ENCODE measurements at places on chromosomes 12 and 14.

DNA sequence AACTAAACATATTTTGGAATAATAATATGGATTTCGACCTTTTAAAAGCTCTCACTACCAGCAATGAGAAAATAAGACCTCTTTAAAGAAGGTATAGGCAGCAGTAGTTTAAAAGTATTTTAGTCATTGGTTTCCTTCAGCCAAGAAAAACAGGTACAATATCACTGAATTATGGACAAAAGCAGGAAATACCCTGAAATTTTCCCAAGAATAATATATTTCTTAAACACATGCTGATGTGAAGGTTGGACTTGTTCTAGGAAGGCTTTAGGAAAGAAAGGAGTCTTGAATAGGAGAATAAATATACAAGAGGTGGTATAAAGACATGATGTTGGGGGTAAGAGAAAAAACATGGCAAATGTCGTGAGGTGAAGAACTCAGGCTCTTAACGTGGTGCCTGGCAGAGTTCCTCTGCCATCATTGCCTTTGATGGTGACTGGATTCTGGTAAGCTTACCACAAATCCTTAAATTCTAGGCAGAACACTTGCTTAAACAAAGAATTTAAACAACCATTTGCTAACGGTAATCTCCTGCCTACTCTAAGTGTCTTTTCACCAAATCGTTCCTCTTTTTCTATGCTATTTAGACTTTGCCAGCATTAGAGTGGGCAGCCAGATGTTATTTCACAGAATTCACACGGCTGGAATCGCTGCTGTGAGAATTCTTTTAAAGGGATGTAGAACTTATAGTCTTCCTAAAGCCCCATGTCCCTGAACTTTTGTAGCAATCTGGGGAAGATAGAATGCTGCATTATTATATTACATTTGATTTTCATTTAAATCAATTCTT, 11.9 kb upstream of the NUDT4 start:
- DNase-seq = no peak

- no peak for DNase-seq
These were observed 74.6 kb downstream of the CHGA start for GRCh38 chr14:92997343-92998061.

GRCh38 chr12:2080604-2081003, 27.8 kb downstream of the CACNA1C start:
- DNase-seq = no peak

DNA sequence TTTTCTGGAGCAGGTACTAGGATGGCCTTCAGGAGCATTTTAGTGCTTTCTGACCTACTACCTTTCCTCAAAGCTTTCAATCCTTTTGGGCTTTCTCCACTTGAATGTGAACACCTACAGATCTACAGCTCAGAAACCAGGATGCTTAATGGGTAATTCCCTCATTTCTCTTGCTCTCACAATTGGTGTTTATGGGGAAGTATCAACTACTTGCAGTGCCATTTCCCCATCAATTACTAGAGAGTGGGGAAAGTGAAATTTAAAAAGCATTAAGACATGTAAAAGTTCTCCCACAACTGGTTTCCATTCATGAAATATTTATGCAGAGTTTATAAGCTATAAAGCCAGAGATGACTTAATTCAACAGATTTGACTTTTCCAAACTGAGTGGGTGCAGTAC, 2.1 kb upstream of the YY1 start:
- no peak for DNase-seq

- DNase-seq = no peak
These were observed 34.6 kb downstream of the XRCC3 start for GRCh38 chr14:103680491-103681231.

GRCh38 chr12:7581625-7582024, 78.0 kb upstream of the CD163 start:
- DNase-seq = no peak

DNA sequence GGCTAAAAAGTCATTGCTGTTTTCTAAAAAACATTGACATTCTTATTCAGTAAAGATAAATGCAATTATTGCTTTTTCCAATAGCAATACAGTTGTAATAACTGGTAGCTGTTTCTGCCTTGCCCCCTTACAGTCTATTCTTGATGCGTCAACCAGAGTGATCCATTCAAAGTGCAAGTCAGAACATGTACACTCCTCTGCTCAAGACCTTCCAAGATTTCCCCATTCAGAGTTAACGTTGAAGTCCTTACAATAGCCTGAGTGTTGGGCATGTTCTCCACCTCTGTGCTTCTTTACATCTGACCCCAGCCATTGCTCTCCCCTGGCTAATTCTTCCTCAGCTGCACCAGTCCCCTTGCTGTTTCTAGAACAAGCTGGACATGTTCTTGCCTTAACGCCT, 24.3 kb downstream of the VRK1 start:
- DNase-seq = no peak

GRCh38 chr12:5966486-5967095, 21.5 kb upstream of the ANO2 start:
- no peak for DNase-seq

- DNase-seq = no peak
These were observed 19.4 kb upstream of the KRT18 start for GRCh38 chr12:52929538-52929937.

DNA sequence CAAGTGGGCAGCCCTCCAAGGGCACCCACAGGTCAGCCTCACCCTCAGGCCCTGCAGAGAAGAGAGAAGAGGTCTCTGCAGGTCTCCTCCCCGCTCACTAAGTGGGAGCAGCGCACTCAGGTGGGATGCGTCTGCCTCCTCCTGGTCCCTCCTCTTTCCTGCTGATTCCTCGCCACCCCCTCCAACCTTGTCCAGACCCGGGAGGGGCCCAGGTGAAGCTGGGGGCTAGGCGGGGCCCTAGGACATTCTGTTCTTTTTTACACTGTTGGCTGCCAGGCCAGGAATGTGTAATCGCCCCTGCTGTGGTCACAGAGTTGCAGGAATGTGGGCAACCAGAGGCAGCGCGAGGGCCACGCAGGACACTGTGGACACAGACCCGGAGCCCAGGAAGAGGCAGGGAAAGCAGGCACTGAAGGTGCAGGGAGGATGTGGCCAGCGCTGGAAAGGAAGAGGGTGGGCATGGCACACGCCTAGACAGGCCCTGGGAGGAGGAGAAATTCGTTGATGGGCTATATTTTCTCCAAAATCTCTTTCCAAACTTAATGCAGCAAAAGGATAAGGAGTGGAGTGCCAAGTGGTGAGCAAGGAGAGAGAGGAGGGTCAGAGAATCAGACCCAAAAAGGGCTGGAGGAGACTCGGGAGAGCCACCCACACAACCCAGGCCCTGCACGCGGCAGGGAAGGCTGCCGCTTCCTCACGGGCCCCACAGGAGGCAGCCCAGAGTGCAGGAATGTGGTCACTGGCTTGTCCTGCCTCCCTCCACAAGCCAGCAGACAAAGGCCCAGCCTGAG, 911 bp upstream of the SCNN1A start:
- DNase-seq = no peak

DNA sequence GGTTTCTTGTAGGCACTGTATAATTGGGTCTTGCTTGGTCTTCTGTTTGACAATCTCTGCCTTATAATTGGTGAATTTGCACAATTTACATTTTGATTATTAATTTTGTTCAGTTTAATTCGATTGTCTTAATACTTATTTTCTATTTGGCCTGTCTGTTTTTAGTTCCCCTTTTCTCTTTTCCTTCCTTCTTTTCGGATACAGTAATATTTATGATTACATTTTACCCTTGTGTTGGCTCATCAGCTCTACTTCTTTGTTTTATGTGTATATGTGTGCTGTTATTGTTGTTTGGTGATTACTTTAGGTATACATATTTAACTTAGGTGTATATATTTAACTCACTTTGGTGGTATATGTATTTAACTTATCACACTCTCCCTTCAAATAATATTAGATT, 12.8 kb upstream of the BEGAIN start:
- no peak for DNase-seq

GRCh38 chr12:97024393-97024792, 117.3 kb downstream of the NEDD1 start:
- DNase-seq = no peak

- no peak for DNase-seq
These were observed 20.4 kb downstream of the ASB2 start for GRCh38 chr14:93955850-93956481.

- DNase-seq = no peak
These were observed at the start of gene ULK1 for GRCh38 chr12:131894313-131894860. ULK1 (plus strand) TSS chr12:131894622; CDS start chr12:131895002, 380 bp downstream.

DNA sequence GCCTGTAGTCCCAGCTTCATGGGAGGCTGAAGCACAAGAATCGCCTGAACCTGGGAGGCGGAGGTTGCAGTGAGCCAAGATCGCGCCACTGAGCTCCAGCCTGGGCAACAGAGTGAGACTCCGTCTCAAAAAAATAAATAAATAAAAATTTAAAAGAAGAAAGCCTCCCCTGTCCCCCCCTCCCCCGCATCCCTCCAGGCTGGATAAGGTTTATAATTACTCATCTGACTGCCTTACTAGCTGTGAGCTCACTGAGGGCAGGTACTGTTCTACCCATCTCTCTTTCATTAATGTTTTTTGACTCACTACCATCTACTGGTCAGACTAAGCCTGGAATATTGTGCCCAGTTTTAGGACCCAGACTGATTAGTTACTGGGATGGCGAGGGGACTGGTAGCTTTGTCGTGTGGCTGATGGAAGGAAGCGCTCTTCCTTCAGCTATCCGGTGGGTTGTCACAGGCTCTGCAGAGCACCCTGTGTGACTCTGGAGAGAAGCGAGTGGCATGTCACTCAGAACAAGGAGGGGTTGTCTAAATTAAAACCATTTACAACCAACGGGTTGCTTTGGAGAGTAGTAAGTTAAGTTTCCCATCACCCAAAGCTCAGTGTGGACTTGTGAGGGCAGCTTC, 16.9 kb downstream of the EVL start:
- DNase-seq = no peak

DNA sequence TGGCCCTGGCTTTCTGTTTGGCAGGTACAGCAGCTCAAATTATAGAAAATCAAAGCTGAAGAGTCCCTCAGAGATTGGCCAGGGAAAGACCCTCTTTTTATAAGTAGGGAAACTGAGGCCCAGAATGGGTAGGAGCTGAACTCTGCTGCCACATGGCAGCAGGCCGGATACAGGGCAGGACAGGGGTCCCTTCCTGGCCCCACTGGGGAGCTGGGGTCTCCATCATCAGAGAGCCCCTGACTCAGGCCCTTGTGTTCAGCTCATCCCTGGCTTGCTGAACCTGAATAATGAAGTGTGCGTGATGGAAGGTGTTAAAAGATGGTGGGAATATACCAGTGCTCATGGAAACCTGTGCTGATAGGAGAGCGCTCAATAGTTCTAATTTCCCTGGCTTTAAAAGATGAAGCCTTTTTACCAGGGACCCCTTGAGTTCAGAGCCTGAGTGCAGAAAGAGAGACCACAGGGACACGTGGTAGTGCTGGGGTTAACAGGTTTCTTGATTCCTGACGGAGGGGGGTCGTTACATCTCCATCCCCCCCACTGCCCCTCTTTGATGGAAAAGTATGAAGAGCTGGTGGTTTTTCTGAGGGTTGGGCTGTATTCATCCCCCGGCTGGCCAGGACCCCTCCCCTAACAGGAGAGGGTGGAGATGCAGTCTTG, 4.4 kb downstream of the DLK1 start:
- DNase-seq = no peak

- no peak for DNase-seq
These were observed 2.4 kb downstream of the PFKM start for GRCh38 chr12:48121522-48121921.

DNA sequence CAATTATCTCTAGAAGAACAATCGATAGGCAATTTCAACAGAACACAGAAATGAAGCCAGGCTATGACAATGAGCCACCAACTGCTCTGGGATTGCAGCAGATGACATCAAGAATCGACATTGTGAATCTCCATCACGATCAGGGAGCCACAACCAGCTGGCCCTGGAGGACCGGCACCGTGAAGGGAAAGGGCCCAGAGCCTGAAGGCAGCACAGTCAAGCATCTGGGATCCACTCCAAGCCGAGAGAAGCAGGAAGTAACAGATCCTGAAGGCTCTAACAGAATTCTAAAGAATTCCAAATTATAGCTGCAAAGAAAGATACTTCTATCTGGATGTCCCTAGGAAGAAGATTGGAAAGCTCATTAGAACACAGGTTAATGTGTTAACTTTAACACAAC, 61.0 kb downstream of the LRRC74A start:
- no peak for DNase-seq

DNA sequence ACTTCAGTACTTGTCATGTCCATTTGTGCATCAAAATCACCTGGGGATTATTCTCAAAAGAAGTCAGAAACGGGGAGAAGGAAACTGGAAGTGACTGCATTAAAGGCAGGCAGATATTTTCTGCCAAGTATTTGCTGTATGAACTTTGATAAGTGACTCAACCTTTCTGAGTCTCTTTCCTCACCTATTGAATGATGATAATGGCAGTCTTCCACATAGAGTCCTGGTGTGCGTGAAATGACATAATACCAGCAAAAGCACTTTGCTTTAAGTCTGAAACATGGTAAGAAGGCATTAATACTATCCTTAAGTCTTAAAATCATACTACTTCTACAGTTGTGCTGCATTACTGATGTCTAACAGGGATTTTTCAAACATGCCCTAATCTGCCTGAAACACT, 278.5 kb downstream of the ADAMTS20 start:
- no peak for DNase-seq

GRCh38 chr12:47028981-47029708, 50.3 kb upstream of the PCED1B start:
- no peak for DNase-seq

GRCh38 chr12:123238330-123238682, 5.1 kb downstream of the MTRFR start:
- DNase-seq = no peak

- no peak for DNase-seq
These were observed 23.3 kb downstream of the TPCN1 start for GRCh38 chr12:113244478-113244958.

GRCh38 chr12:1924996-1925683, 6.7 kb upstream of the CACNA2D4 start:
- DNase-seq = no peak

GRCh38 chr12:121538699-121539061, 42.1 kb downstream of the KDM2B start:
- DNase-seq = peak; percentile 52

DNA sequence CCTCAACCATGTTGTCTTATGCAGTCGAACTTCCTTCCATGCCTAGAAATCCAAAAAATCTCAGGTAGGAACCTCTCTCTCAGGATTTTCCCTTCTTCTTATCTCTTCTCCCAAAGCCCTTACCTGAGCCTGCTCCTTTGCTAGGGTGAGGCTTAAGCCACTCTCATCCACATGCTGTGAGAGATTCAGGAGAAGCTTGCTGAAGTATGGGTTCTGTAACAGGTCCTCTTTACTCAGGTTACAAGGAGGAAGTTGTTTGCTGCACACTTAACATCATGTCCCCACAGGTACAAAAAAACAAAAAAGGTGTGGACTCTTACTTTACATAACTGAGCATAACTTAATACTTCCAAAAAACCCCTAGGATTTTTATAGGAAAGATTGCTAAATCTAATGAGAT, 4.5 kb downstream of the HAUS4 start:
- DNase-seq = no peak

- DNase-seq = no peak
These were observed 291.1 kb downstream of the SYT1 start for GRCh38 chr12:79155683-79156082.

GRCh38 chr12:40232602-40233001, 7.8 kb downstream of the LRRK2 start:
- no peak for DNase-seq
